ENCODE measurements at places on chromosomes 16 and 17. TPM values are rescaled to one million over a fixed set of nuclear protein-coding genes. Genes with fewer than 3 reads are reported as not detected.

The KRT15 gene
- 2.9 TPM for total RNA-seq

The CTRB2 gene
- not detected for total RNA-seq

DNA sequence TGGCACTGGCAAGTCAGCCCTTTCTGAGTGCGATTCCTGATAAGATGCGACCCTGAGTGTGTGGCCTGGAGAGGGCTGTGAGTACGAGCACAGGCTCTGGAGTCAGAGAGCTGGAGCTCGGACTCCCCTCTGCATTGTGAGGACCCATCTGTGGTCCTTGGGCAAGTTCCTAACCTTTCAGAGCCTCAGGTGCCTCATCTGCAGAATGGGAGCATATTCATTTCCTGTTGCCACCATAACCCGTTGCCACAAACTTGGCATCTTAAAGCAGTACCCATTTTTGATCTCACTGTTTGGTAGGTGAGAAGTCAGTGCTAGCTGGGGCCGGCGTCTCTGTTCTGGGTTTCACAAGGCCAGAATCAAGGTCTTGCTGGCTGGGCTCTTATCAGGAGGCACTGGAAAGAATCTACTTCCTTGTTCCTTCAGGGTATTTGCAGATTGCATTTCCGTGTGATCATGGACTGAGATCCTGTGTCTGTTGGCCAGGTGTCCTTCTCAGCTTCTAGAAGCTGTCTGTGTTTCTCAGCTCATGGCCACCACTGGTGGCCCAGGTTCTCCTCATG is 20.2 kb downstream of the KNOP1 start:
- no peak for DNase-seq
- no peak overlapping the region for H3K4me3 ChIP-seq
- peaks cover 5% of the 10 kb centered on the region for H3K4me1 ChIP-seq
- H3K27ac ChIP-seq = no peak overlapping the region
- peaks cover 31% of the 10 kb centered on the region for H3K36me3 ChIP-seq

DNA sequence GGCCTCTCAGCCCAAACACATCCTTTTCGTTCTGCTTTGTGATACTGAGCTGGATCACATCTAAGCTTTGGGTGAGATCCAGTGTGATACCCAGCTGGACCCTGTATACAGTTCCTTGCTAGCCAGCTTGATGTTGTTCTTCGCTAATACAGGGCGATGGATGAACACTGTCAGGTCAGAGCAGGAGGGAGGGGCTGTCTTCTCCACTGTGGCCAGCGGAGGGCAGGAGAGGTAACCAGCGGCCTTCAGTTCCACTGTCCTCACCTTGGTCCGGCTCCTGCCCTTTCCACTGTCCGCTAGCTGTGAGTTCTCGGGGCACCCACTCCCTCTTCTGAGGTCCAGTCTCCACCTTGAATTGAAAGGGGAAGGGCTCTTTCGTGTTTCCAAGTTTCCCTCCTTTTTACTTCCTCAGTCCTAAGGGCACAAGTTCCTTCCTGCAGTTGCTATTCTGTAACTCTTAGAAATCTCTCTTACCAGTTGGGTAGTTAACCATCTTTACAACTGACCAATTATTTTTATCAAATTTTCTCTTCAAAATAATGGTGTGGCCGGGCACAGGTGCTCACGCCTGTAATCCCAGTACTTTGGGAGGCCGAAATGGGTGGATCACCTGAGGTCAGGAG is 3.0 kb upstream of the ZNF213 start:
- H3K4me1 ChIP-seq = peaks cover 19% of the 10 kb centered on the region
- H3K4me3 ChIP-seq = peak overlapping the region; percentile 44
- DNase-seq = no peak

- H3K27me3 ChIP-seq = no peaks in the 10 kb centered on the region
- peaks cover 11% of the 10 kb centered on the region for H3K4me1 ChIP-seq
- no peak overlapping the region for H3K4me3 ChIP-seq
- no peak for DNase-seq
- peaks cover 3% of the 10 kb centered on the region for H3K36me3 ChIP-seq
These were observed 27.8 kb downstream of the AXIN1 start for GRCh38 chr16:324451-325334.

- H3K27me3 ChIP-seq = peaks cover 27% of the 10 kb centered on the region
- no peak for DNase-seq
- H3K4me3 ChIP-seq = no peak overlapping the region
These were observed 18.1 kb downstream of the RHBDL3 start for GRCh38 chr17:32283745-32284201.

DNA sequence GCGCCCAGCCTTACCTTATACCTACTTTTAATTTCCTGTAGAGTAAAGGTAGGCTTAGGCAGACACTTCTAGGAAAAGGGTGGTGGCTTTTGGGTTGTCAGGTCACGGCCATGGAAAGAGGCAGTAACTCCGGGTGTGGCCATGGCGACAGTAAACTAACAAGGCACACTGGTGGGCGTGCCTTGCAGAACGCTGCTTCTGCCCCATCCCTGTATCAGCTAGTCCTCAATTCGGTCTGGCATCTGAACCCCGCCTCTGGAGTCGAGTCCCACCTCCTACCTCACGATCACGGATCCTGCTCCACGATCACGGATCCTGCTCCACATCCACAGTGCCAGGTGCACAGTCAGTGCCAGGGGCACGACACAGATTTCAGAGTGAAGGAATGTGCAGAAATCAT is 5.6 kb downstream of the ADCY9 start:
- no peak for DNase-seq
- no peak overlapping the region for H3K4me3 ChIP-seq
- peaks cover 8% of the 10 kb centered on the region for H3K36me3 ChIP-seq
- peaks cover 31% of the 10 kb centered on the region for H3K27me3 ChIP-seq
